ENCODE measurements at places on chromosomes 12 and 14.

DNA sequence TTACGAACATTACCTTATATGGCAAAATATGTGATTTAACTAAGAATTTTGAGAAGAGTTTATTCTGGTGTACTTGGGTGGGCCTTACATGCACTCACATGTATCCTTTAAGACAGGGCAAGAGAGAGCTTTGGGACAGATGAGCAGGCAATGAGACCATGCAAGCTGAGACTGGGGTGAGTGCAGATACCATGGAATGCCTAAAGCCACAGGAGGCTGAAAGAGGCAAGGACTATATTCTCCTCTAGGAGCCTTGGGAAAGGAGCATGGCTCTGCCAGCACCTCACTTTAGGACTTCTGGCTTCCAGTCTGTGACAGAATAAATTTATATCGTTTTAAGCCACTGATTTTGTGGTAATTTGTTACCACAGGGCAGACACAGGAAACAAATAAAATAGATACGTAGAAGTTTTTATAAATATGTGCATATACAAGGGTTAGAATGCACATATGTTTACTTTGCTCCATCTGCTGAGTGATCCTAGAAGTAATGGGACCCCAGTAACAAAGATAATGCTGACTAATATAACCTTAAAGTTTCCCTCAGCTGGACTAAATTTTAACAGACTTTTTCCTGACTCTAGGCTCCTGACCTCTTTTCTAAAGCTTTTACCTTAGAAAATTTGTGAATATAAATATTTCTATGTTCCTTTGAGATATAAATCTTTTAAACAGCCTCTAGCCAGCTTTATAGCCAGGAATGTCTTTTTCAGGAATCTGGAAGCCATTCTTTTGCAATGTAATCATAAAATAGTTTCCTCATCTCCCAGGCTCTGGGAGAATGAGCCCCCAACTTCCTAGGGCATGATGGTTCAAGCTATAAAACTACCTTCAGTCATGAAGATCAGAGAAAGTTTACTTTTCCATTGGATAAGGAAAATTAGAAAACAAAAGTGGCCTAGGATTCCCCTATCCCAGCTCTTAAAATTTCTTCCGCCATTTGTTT, 216.8 kb downstream of the PPFIA2 start:
- no peak for DNase-seq

DNA sequence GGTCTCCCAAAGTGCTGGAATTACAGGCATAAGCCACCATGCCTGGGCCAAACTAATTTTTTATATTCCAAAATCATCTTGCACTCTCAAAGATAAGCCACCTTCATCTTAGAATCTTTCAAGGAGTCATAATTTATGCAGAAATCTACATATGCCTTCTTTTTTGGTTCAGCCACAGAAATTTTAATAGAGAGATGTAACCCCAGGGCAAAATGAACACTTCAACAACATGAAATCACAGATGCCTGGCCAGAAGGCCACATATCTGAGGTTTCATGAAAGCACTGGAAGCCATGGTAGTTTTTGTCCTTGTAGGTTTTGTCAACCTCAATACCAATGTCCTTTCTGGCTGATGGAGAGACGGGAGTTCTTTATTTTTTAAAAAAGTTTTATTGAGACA, 9.8 kb downstream of the SUPT16H start:
- no peak for DNase-seq

GRCh38 chr12:93502802-93503623, 35.7 kb downstream of the MRPL42 start:
- peak; percentile 24 for DNase-seq

DNA sequence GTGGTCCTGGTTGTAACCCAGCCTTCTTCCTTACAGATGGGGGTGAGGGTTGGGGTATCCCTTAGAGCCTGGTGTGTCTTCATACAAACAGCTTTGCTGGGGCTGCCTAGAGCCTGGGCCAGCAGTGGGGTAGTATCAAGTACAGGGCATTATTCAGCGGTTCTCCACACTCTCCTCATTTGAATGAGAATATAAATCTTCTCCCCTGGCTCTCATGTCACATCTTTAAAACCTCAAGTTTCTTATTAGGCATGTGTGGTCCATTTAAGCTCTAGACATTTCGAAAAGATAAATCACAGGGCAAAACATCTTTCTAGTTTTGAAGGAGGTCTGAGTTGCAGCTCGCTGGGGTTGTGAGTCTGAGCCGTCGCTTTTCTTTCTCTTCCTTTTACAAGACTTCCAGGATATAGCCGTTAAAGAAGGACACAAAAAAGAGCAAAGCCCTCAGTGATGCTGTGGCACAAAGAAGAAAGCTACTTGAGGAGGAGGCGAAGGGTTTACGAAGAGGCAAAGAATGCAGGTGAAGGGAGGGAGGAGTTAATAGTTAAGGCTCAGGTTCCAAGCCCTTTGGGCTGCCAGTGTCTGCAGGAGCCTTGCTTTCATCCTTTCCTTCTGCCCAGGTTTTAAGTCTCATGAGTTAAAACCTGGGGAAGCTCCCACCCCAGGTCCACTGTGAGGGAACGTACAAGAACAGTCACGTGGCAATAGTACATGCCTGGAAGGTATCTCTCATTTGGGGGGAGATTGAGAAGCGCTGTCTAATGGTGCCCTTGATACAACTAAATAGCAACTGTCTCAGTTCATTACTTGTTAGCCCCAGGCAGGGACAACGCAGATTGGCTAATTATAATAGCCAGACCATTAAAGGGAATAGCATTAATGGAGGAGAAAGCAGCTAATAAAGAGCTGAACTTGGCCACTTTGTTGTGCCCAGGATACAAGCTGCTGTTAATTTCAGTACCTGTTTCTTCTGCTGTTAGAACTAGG, 94.2 kb downstream of the ETV6 start:
- no peak for DNase-seq

GRCh38 chr12:57765698-57766463, 997 bp downstream of the CYP27B1 start:
- DNase-seq: no peak

DNA sequence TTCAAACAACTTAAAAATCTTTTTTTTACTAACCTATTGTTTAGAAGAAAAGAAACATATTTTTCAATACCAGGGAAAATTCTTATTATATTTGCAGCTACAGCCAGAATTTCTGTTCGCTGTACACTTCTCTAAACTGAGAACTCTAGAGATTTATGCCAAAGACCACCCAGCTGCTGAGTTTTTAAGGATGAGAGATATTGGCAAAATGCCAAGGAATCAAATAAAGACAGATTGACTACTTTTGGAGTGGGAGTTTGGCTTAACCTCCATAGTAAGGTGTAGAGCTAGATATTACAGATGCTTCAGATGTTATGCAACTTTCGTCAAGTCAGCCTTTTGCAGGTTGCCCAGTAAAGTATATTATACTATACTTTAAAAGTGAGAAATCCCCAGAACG, 71.8 kb downstream of the TTLL5 start:
- DNase-seq: no peak
